IPS DF 19.7 (cell line): ENCODE measurements at places on chromosomes 7 and 10.
A peak's percentile ranks its signal among the peaks of the same experiment; 100 is the strongest.

DNA sequence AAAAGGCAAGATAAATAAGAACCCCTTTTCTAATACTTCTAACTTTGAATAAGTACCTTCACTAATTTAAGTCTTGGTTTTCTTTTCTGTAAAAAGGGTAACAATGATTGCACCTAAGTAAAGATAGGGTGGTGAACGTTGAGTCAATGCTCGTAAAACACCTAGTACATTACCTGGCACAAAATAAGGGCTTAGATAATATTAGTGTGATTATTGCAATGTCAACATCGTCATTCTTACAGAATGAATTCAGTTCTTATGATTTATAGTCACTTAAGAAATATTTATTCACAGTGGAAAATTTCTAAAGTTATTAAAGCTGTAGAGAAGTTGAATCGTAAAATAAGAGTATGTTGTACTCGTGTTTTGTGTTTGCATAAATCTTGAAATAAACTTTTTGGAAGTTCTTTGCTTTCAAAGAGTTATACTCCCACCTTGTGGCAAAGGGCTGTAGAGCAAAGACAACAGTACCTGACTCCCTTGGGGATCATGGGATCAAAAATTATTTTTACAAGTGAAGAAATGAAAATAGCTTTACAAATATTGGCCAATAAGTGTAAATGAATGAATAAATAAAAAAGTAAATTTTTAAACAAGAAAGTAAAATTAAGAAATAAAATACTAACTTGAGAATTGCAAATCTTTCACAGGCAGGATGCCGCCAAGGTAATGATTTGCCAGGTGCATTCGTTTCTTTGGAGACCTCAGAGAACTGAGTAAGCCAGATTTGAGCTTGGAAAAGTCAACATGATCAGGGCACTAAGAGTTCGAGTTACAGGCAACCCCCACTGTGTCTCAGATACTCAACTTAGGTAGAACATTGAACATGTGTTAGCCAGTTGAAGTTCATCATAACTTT, 285.8 kb upstream of the CACNA2D1 start:
- no peak for DNase-seq

DNA sequence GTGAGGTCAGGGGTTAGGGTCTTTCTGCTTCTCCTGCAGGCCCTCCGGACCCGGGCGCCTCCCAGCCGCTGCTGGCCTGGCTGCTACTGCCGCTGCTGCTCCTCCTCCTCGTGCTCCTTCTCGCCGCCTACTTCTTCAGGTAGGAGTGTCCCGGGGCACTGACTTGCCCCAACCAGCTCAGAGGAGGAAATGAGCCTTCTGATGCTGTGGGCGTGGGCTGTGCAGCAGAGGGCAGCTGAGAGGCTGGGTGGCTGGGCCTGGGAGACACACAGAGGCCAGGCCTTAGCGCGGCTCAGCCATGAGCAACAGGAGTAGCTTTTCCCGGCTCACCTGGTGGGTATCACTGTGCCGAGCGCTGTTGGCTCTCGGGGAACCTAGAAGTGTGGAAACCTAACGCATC, 78.9 kb downstream of the MKI67 start:
- peak; percentile 50 for DNase-seq

- no peak for DNase-seq
Measured at GRCh38 chr10:23885853-23886252, 323.1 kb upstream of the KIAA1217 start.

DNA sequence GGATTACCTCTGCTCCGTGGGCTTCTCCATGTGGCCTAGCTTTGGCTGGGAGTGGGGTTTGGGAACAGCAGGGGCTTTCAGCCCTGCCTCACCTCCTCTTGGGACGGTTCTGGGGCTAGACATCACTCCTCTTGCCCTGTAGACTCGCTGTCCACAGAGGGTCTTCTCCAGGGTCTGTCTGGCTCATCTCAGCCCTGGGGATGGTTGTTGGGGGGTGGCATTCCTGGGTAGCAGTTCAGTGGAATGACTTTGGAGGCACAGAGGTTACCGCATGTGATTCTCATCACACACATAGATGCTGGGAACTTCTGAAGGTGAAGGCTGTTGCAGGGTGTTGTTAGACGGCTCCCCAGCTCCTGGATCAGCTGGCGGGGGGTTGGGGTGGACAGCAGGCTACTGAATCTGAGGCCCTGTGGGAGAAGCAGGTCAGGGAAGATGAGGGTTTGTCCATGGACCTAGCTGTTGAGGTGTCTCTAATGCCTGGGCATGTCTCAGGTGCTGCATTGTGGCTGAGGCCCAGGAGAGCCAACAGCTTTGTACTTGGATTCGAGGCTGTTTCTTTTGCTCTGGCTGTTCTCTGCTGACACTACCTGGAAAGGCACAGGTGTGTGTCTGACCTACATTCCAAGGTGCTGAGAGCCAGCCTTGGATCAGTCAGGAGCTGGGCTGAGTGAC, 23.8 kb downstream of the RAMP3 start:
- DNase-seq: no peak

DNA sequence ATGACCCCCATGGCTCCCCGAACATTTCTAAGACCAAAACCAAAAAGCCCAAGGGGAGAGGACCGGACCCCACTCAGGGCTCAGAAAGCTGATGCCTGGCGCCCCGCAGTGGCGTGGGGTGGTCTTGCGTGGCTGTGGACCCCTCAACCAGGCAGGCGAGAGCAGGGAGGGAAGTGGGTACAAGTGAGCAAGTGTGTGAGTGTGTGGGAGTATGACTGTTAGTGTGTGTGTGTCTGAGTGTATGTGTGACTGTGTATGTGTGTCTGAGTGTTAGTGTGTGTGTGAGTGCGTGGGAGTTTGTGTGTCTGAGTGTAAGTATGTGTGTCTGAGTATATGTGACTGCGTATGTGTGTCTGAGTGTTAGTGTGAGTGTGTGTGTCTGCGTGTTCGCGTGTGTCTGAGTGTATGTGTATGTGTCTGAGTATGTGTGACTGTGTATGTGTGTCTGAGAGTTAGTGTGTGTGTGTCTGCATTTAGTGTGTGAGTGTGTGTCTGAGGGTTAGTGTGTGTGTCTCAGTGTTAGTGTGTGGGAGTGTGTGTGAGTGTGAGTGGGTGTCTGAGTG, 34.0 kb upstream of the INSIG1 start:
- no peak for DNase-seq

DNA sequence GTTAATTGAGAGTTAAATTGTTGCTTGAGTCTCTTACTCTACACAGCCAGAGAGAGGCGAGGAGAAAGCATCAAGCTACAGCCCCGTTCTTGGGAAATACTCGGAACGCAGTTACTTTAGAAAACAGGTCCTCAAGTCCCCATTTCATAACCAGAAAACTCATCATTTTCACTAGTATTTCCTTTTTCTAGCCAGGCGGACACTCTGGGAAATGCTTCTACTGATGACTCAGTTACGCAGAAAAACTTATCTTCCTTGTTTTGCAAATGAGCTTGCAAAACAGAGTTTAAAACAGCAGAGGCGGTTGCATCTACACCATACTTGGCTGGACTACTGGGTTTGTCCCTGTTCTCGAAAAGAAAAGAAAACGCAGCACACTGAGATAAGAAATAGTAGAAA, 111.4 kb upstream of the FGFR2 start:
- no peak for DNase-seq

DNA sequence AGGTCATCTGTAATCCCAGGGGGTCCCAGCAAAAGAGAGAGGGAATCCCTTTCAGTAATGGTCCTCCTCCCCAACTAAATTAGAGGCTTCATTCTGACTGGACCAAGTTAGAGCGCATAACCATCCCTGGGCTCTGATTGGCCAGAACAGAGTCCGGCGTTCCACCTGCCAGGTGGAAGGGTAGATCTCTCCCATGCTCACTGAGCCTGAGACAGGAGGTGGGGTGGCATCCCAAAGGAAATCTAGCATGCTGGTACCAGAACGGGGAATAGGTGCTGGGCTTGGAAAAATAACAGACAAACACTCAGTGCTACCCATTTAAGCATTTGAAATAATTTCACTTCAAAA, 21.0 kb upstream of the TSPAN33 start:
- DNase-seq: no peak

DNA sequence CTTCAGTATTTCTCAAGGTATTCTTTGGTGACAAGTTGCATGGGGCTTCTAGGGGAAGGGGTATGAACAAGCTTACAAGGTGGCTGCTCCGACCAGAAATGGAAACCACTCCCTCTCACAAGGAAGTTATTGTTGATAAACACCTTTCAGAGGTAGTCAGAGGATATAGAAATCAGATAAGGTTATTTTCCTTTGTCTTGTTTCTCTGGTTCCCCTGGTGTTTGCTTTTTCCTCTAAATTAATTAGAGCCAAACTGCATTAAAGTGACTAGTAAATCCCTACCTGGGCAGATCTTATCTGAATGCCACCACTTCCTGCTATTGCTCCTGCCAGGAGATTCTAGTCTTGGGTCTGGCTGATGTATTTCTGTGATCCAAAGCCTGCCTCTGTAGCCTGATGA, 725.4 kb downstream of the INHBA start:
- no peak for DNase-seq

DNA sequence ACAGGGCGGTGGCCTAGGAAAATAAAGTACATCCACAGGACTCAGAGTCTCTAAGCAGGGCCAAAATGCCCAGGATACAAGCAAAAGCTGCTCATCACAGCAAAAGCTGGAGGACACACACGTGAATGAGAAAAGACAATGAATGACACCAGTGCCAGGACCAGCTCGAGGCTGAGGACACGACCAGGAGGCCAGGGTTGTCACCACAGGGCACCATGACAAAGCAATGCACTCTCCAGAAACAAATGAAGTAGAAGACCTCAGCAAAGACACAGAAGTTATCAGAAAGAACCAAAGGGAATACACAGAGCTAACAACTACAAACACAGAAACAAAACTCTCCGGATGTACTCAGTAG, 92.1 kb downstream of the FOXL3 start:
- DNase-seq: no peak

DNA sequence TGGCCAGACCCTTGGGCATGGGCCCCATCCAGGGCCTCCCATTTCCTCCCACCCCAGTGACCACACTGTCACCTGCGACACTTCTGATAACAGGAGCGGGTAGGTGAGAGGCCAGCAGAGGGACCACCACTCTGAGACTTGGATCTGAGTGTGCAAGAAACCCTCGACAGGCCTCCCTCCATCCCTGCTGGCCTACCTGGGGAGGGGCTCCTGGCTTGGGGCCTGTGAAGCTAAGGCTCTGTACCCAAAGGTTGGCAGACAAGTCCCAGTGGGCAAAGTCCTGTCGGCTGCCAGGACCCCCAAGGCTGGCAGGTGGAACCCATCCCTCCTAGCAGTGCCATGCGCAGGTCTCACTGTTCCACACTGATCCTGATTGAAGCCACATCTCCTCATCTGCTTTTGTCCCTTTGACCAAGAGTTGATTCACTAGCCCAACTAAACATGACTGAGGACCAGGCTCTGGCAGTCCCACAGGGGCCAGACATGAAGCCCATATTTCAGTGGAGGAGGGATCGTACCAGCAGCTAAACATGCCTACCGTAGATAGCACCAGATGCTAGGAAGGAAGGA, 1.2 kb upstream of the PGAM2 start:
- no peak for DNase-seq

- no peak for DNase-seq
Measured at GRCh38 chr7:144787127-144787526, 48.7 kb downstream of the TPK1 start.

DNA sequence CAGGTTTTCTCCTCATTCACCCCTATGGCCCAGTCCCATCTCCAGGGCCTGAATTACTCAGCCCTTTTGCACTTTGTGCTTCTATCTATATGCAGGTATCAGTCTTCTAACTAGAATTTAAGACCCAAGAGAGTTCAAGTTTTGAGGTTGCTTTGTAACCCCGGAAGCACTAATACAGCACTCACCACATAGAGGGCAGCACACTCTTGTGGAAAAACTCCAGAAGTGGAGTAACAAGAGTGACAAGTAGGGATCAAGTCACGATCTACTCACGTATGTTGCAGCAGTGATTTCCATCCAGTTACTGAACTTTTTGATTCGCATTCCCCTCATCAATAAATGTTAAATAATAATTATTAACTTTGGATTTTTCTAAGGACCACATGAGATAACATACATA, 151.0 kb downstream of the CHCHD3 start:
- DNase-seq: peak; percentile 3

- no peak for DNase-seq
Measured at GRCh38 chr10:89064748-89065147, 74.2 kb downstream of the FAS start.

DNA sequence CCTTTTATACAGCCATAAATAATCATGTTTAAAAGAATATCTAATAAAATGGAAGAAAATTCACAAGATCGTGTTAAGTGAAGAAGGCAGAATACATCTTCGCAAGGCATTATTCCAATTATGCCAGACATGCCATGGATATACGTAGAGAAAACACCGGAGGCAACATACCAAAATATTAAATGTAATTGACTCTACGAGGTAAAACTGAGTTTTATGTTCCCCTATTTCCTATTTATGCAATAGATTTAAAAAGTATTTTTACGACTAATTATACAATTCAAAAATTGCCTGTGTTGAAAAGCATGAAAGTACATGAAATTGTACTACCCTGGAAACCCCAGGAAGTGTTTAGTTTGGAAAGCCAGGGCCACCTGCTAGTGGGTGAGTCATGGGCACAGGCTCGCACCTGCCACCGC, 936 bp upstream of the REPIN1 start:
- no peak for DNase-seq

GRCh38 chr7:131364767-131365344, 37.2 kb downstream of the MKLN1 start:
- DNase-seq: no peak

DNA sequence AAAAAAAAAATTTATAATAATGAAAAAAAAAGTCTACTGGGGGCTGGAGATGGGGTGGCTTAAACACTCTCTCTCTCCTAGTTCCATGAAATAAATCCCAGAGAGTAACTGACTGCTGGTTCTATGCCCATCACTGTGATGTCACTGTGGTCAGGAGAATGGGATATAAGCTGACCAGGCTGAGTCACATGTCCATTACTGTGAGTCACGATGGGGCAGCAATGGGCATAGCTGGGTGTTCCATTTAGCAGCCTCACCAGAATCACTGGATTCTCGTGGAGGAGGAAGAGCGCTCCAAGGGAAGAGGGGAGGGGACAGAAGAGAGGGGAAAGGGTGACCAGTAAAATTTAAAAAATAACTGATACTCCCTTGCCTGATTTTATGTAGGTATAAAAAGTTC, 37.1 kb downstream of the MASTL start:
- DNase-seq: no peak

GRCh38 chr7:50953303-50953702, 170.6 kb upstream of the GRB10 start:
- DNase-seq: no peak

- no peak for DNase-seq
Measured at GRCh38 chr7:47847207-47847606, 101.1 kb downstream of the PKD1L1 start.

GRCh38 chr10:126001576-126001975, 105.2 kb downstream of the FANK1 start:
- DNase-seq: no peak

GRCh38 chr7:69765879-69766278, 167.6 kb downstream of the AUTS2 start:
- DNase-seq: no peak

GRCh38 chr7:106570948-106571418, 90.0 kb downstream of the CCDC71L start:
- no peak for DNase-seq

DNA sequence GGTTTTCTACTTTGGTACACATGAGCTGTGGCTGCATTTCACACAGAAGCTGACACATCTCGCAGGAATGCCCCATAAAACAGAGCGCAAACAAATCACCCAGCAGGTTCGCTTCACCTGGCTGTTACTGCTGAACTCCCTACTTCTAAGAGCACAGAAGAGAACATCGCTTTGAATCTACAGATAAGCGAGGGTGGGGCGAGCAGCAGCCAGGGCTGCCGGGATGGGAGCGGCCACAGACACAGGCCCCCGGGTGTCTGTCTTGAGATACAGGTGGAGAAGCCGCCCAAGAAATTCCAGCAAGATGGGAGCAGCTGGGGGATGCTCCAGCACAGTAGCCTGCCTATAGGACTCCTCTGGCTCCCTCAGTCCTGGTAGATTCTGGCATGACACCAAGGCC, 27.4 kb downstream of the OGDHL start:
- DNase-seq: no peak
